ENCODE measurements at places on chromosomes 13 and 19.
A peak's percentile ranks its signal among the peaks of the same experiment; 100 is the strongest.

GRCh38 chr19:54415901-54416673 lies 823 bp downstream of the TTYH1 start:
- DNase-seq, result no peak
- H3K27me3 ChIP-seq, result peaks cover 31% of the 10 kb centered on the region
- H3K27ac ChIP-seq, result no peak overlapping the region
- no peaks in the 10 kb centered on the region for H3K4me1 ChIP-seq
- no peak overlapping the region for H3K4me3 ChIP-seq
- no peaks in the 10 kb centered on the region for H3K36me3 ChIP-seq

DNA sequence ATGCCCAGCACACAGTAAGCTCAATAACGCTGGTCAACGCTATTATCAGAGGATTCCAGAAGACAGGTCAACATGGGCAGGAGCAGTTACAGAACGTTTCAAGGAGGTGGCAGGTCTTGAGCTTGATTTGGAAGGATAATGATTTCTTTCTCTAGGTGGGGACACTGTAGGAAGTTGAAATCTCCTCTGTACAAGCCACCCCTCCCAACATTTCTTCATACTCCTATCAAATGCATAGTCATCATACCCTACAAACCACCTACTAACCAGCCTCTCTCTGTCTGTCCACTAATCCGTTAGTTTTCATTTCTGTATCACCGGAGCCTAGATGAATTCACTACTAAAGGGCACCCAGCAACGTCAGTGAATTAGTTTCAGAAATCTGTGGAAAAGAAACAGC lies 1.3 kb downstream of the ATP7B start:
- H3K36me3 ChIP-seq, result no peaks in the 10 kb centered on the region
- H3K27ac ChIP-seq, result no peak overlapping the region
- H3K4me1 ChIP-seq, result peaks cover 23% of the 10 kb centered on the region
- no peak overlapping the region for H3K4me3 ChIP-seq

- no peaks in the 10 kb centered on the region for H3K4me1 ChIP-seq
- H3K36me3 ChIP-seq, result no peaks in the 10 kb centered on the region
- H3K27ac ChIP-seq, result no peak overlapping the region
- no peaks in the 10 kb centered on the region for H3K27me3 ChIP-seq
- DNase-seq, result no peak
These were observed 12.4 kb upstream of the SULT2B1 start for GRCh38 chr19:48539503-48540096.

DNA sequence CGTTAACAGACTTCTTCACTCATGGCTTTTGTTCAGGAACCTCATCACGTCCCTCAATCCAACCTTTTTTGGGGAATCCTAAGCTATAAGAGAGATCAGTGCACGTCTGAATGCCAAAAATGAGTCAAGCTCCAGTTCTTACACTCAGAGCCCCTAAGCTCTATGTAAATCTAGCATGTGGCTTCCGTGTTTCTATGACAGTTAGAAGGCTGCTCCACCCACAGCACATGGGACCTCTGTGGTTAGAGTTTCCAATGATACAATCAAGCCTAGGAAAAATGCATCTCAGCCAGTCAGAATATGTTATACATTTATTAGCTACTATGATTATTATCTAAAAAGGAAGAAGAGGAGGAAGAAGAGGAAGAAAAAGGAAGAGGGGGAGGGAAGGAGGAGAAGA lies 135.9 kb downstream of the ENOX1 start:
- H3K36me3 ChIP-seq, result no peaks in the 10 kb centered on the region
- H3K27me3 ChIP-seq, result no peaks in the 10 kb centered on the region
- no peak overlapping the region for H3K27ac ChIP-seq
- H3K4me3 ChIP-seq, result no peak overlapping the region

DNA sequence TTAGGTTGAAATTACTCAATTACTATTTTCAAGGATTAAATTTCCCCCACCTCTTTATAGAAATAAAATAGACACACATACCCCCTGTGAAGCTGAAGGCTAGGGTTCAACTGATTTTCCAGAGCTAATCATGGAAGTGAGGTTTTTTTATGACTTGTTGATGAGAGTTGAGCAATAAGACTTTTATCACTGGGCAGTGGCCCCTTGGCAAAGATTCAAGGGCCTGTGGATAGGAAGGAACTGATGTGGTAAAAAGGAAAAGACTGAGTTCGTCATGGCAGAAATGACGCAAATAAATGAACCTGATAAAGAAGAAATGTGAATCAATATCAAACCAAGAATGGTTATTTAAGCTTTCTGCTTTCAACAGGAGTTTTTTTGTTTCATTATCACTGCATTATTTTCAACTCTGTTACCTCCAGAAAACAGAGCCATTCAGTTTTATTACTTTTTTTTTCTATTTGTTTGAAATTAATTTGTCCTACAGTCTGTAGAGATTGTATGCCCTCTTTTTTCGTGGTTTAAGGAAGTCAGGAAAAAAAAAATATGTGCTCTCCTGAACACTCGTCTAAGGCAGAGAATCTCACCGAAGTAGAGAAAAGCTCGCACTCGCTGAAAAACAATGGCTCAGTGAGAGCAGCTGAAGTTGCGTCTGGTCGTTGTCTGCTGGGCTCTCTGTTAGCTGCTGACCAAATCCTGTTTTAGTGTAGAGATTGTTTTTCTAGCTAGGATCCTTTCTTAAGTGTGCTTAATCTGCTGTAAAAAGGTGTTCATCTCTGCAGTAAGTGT lies 38.9 kb downstream of the STOML3 start:
- H3K4me1 ChIP-seq, result no peaks in the 10 kb centered on the region
- no peak overlapping the region for H3K27ac ChIP-seq
- no peaks in the 10 kb centered on the region for H3K36me3 ChIP-seq
- peak; percentile 32 for DNase-seq

- H3K4me1 ChIP-seq, result peaks cover 46% of the 10 kb centered on the region
- H3K27me3 ChIP-seq, result no peaks in the 10 kb centered on the region
- H3K27ac ChIP-seq, result no peak overlapping the region
- H3K36me3 ChIP-seq, result no peaks in the 10 kb centered on the region
These were observed 3.0 kb downstream of the PPP6R1 start for GRCh38 chr19:55255618-55256423.

GRCh38 chr19:40598121-40598917 lies 2.9 kb upstream of the LTBP4 start:
- no peak overlapping the region for H3K4me3 ChIP-seq
- H3K36me3 ChIP-seq, result no peaks in the 10 kb centered on the region
- H3K27me3 ChIP-seq, result peaks cover 15% of the 10 kb centered on the region

- no peaks in the 10 kb centered on the region for H3K27me3 ChIP-seq
- H3K27ac ChIP-seq, result no peak overlapping the region
- H3K4me3 ChIP-seq, result no peak overlapping the region
- DNase-seq, result peak; percentile 90
- H3K4me1 ChIP-seq, result peaks cover 11% of the 10 kb centered on the region
These were observed 15.9 kb downstream of the TICAM1 start for GRCh38 chr19:4815426-4816201.
